Astrocyte (in vitro differentiated cells and primary cell): ENCODE measurements at places on chromosomes 1 and 21. TPM values are rescaled to one million over a fixed set of nuclear protein-coding genes. Genes with fewer than 3 reads are reported as not detected.

DNA sequence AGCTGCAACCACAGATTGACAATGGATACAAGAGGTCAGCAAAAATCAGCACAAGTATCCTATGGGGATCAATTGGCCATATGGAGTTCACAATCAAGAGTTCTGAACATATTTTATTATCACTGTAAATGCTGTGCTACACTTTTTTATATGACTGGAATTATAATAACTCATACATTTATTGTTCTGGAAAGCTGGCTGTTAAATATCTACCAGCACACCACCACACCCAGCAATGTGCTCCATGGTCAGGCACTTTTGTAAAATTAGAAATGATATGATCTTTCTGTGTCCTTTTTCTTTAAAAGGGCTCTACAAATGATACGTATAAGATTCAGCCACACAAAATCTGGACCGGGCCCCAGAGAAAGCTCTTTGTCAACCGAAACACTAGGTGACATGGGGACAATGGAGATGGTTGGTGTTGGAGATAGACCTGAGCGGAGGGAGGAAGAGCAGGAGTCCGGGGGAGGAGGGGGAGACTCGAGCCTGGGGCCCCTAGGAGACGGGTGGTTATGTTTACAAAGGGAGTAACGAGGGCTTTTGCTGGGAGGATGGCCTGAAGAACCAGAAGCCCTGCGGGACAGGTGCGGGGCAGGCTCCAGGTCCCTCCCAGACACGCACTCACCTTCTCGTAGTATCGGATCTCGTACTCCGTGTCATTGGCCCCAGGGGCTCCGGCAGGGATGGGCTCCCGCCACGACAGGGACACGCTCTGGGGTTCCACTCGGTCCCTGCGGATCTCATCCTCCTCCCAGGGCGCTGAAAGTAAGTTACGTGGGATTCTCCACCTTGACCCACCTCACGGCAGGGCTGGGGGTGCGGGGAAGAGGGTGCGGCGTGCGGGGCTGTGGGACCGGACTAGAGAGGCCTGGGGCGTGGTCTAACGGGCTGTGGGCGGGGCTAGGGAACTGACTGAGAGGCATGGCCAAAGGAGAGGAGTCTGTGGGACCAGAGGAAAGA is 30.0 kb downstream of the EPHA10 start:
- no peak overlapping the region for H3K4me3 ChIP-seq
- H3K27ac ChIP-seq = no peak overlapping the region
- no peaks in the 10 kb centered on the region for H3K36me3 ChIP-seq
- H3K27me3 ChIP-seq = peaks cover 23% of the 10 kb centered on the region

DNA sequence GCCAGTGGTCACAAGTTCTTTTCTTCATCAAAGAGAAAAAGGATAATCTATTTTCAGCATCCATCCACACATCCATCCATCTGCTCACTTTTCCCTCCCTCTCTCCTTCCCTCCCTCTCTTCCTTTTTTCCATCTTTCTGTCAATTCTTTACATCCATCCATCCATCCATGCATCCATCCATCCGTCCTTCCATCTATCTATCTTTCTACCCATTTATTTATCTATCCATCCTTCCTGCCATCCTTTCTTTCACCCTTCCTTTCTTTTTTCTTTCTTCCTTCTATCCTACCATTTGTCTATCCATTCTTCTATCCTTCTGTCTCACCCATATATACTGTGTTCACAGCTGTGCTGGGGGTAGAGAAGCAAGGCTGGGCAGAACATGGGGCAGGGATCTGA is 212.4 kb upstream of the GALNT2 start:
- H3K27me3 ChIP-seq = peaks cover 3% of the 10 kb centered on the region
- no peak overlapping the region for H3K4me3 ChIP-seq

- no peak overlapping the region for H3K4me3 ChIP-seq
- no peaks in the 10 kb centered on the region for H3K36me3 ChIP-seq
- no peaks in the 10 kb centered on the region for H3K27me3 ChIP-seq
These were observed 10.6 kb upstream of the RGS18 start for GRCh38 chr1:192147696-192148095.

The AADACL3 gene
- 0.05 TPM in 1 of 2 replicates, not detected in the other for total RNA-seq

The ARID1A gene
- total RNA-seq = 72.3 and 85.1 TPM in 2 replicates
